ENCODE measurements at places on chromosomes 6 and 20.

GRCh38 chr20:36205026-36205425, 31.3 kb upstream of the AAR2 start:
- no peak for DNase-seq

DNA sequence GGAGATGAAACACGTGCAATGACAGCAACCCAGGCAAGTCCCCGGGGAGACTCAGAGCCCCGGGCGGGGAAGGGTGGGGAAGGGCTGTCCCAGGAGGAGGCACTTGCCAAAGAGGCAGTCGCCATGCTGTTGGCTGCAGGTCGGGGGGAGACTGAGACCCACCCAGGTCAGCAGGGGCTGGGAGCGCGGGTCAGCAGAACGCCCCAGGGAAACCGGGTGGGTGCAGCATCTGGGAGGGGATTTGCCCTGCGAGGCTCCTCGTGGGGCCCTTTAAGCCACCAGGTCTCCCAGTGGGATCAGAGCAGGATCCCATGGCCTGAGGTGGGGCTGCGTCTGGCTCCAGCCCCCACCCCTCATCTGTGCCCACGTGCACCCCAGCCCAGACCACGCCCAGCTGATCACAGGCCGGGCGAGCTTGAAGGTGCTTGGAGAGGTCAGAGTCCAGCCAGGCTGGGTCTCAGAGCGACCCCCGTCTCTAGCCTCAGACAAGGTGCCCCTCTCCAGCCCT, 65.5 kb downstream of the YTHDF1 start:
- no peak for DNase-seq

- no peak for DNase-seq
Observed at GRCh38 chr6:168063431-168063830, 15.6 kb downstream of the FRMD1 start.

GRCh38 chr6:85364344-85364743, 85.5 kb upstream of the NT5E start:
- no peak for DNase-seq

- DNase-seq, result no peak
Observed at GRCh38 chr6:10612161-10612560, 82.3 kb downstream of the C6orf52 start.

- DNase-seq, result no peak
Observed at GRCh38 chr6:36445621-36446020, 2.8 kb downstream of the KCTD20 start.
